ENCODE measurements at places on chromosomes 3 and 15.

DNA sequence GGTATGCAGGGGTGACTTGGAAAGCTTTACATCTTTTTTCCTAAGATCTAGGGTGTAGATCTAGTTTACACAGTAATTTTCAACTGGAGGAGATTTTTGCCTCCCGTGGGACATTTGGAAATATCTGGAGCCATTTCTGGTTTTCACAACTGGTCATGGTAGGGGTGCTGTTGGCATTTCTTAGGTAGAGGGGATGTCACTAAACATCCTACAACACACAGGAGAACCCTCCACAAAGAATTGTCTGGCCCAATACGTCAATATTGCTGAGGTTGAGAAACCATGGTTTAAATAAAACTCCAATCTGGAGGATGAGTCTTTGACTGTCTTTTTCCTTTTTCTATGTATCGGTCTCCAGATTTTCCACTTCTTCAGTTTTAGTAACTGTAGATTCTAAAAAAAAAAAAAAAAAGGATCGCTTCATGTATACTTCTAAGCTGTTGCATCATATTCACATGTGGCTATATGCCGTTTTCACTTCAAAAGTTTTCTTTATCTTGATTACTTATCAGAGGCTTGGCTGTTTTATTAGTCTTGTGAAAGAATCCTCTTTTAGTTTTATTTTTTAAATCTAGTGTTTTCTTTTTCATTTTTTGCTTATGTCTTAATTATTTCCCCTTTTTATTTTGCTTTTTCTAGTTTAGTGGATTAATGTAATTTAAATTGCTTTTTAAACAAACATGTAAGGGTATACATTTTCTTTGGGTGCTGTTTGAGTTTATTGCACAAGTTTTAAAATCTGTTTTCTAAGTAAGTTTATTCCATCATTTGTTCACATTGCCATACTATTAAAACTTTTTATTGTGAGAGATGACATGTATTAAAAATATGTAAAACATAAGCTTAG is 21.2 kb downstream of the UBE2Q2 start:
- DNase-seq: no peak

DNA sequence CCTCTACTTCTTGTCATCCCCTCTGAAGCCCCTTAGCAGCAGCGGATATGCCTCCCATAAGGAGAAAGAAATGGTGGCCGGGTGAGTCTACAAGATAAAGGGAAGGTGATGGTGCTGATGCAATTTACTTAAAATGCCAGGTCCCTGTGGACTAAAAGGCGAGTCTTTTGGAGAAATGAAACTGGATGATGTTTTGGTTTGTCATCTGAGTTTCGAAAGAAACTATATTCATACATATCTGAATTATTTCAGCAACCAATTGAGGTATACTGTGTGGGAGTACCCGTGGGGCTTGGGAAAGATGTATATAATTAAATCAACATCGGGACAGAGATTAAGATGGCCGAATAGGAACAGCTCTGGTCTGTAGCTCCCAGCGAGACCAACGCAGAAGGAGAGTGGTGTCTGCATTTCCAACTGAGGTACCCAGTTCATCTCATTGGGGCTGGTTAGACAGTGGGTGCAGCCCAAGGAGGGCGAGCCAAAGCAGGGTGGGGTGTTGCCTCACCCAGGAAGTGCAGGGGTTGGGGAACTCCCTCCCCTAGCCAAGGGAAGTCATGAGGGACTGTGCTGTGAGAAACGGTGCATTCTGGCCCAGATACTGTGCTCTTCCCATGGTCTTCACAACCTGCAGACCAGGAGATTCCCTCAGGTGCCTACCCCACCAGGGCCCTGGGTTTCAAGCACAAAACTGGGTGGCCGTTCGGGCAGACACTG is 210.6 kb upstream of the CHRM5 start:
- no peak for DNase-seq

DNA sequence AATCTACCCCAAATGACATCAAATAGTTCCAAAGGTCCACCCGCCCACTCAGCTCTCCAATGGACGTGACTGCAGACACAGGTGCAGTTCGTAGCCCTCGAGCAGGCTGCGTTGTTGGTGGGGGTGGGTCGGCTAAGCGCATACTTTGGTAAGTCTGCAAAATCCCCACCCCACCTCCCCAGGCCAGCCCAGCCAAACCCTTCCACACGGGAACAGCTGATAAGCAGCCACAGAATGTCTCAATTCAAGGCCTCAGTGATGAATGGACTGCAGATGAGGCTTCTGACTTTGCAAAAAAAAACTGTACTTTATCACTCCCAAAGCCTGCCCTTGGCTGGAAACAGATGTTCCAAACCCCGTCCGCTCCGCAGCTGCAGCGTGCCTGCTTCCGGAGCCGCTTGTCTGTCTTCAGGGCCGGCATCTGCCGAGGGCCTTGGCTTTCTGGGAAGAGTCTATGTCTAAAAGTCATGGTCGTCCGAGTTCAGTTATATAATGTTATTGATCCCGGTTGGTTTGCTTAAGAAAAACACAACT is 38.2 kb downstream of the PCSK6 start:
- DNase-seq: no peak

DNA sequence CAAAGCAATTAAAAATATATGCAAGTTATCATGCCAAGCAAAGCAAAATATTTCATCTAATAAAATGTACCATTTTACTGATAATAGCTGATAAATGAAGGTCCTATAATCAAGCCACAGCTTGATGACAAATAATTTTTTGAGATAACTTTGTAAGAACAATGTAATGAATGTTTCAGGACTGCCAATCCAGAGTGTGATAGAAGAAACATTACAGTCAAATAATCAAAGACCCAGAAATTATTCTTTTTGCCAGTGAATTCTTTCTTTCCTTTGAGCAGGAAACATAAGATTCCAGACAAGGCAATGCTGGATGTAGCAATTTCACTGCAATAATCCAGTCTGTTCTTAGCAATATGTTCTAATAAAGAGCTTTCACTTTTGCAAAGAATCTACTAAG is 556.1 kb downstream of the PLOD2 start:
- no peak for DNase-seq

DNA sequence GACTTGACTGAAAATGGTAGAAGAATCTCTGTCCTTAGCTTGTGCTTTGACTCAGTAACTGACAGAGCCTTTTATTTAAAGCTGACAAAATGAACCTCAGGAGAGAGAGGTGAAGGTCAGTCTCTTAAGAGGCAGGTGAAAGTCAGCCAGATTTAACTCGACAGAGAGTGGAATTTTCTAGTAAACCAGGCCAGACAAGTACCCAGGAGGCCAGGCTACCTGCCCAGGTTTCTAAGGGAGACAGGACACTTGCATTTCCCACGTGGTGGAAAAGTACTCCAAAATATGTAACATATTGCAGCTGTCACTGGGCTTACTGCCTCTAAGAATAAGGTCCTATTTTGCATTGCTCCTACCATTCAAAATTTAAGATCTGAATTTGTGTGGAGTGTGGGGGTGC is 167.9 kb downstream of the FMN1 start:
- no peak for DNase-seq

DNA sequence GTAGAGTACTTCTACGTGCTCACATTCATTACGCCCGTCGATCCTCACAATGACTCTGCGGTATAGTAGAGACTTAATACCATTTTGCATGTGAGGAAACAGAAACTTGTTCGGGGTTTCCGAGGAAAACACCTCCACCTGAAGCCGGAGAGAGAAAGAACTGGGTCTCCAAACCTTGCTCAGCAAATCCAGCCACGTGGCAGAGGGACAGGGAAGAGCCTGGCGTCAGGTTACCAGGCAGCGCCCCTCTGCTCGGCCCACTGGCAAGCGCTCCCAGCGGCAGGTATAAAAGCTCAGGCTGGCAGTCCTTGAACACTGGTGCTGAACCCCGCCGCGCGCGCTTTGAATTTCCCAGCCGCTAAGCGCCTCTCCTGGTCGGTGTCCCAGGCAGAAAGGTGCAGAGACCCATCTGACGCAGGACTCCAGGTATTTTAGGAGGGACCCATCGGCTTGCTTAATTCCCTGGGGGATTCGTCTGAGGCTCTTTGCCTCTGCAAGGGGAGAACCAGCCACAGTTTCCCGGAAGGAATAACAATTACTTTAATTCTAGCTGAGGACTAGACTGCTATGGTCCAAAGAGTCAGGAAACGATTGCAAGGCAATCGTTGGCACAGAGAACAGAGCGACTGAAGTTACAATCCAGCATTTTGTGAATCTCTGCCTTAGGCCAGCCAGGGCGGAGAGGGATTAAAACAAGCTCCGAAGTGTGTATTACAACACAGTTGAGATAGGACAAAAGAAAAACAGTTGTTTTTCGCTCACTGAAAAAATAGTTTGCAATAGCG is at the start of gene C2CD4A:
TSS of gene C2CD4A (plus strand) at position 315 of the 785 bp plus-strand sequence. CDS start 637 bp downstream, outside the sequence.
- peak; percentile 55 for DNase-seq

DNA sequence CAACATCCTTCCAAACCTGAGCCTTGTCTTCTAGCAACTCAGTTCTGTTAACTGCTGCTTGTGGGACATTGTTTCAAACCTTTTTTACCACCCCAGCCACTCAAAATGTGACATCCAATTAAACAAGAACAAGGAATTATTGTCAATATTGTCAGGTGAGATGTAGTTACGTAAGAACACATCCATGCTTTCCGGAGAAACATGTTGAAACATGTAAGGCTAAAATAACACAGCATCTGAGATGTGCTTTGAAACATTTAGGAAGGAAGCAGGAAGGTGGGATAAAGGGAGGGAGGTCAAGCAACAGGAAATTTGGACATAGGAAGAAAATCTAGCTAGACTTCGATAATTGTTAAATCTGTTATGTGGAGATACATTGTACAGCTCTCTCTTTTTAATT is 50.9 kb upstream of the PRICKLE2 start:
- no peak for DNase-seq

GRCh38 chr15:75153565-75154276 is 48.0 kb upstream of the C15orf39 start:
- DNase-seq: no peak

GRCh38 chr3:58529516-58530353 is 7.3 kb downstream of the ACOX2 start:
- DNase-seq: no peak

DNA sequence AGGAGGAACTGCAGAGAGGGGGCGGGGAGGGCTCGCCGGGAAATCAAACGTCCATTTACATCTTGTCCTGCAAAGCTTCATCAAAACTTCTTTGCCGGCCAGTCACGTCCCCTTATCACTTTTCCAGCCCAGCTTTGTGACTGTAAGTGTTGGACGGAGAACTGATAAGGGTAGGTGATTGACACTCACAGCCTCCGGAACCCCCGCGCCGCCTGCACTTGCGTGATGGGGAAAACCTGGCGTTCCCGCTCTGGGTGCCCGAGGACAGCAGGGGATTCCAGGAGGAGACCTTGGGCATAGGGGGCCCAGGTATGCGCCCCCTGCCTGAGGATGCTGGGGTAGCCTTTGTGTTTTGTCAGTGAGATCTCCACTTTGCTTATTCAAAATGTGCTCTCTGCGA is 72.8 kb upstream of the ANKRD34C start:
- DNase-seq: no peak

DNA sequence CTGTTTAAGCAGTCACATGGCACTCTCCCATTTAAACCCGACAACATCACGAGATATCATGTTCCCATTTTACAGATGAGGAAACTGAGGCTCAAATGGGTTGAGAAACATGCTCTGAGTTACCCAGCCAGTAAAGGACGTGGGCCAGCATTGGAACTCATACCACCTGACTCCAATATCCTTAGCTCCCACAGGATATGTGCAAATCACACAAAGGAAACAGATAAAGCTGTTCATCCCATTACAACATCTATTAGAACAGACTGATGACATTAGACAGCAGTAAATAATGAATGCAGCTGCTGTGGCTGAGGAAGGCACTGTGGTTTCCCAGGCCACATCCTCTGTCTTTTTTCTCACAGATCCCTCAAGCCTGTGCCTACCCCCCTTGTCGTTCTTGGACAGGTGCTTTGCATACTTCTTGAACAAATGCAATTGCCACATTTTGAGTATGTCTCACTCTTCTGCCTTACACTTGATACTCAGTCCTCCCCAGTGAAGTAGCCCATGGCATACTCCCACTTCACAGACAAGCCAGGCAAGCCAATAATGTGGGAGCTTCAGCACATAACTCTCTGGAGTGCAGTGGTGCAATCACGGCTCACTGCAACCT is 17.7 kb downstream of the FRMD4B start:
- no peak for DNase-seq

DNA sequence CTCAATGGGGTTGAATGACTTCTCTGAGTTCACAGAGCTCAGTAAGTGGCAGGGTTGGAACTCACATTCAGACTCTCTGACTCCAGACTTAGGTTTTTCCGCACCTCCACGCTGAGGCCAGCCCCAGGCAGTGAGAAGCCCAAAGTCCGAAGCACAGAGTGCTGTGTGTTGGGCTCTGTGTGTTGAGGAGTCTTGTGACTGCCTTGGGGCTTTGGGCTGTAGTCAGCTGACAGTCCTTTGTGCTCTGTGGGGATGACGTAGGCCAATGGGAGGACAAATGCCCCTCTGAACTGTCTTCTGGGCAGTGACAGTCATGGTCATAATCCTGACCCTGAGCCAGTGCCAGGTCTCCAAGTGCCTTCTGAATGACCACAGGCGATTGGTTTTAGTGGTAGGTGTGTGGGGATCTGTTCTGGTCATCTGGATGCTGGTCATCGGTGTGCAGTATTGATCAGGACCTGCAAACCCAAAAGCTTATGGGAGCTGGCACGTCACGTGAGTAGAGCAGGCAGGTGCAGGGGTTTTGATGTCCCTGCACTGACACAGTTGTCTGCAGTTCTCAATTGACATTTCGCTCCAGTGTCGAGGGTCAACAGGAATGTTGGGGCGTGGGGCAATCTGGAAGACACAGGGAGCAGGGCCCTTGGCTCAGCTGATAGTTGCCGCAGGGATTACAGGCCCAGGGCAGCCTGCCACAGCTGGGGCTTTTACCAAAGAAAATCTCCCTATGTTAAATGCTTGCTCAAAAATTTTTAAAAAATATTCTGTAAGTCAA is 45.3 kb downstream of the CAPN3 start:
- DNase-seq: no peak

GRCh38 chr3:189914799-189915198 is 205.9 kb downstream of the P3H2 start:
- peak; percentile 90 for DNase-seq

DNA sequence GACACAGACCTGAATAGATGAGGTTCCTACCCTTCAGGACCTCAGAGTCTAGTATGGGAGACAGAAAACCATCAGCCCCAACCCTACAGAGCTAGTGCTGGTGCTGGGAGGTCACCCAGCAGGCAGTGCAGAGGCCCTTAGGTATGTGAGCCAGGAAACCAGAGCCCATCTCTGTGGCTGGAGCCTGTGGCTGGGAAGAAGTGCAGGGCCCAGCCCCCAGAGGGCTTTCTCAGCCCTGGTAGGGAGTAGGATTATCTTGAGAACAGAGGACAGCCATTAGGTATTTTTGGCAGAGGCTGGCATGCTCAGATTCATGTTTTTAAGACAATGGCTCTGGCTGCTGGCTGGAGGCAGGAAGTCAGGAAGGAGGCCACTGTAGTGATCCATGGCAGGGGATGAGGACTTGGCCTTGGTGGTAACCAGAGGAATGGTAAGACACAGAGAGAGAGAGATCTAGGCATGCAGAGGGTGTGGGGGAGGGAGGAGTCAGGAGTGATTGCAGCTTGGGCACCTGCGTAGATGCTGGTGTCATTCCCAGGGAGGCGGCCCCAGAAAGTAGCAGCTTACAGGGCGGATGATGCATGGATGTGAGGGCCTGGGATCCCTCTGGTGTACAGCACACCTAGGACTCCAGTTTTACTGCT is 220.9 kb upstream of the EIF1B start:
- no peak for DNase-seq
